ENCODE measurements at places on chromosomes 1 and 21.
A peak's percentile ranks its signal among the peaks of the same experiment; 100 is the strongest.

DNA sequence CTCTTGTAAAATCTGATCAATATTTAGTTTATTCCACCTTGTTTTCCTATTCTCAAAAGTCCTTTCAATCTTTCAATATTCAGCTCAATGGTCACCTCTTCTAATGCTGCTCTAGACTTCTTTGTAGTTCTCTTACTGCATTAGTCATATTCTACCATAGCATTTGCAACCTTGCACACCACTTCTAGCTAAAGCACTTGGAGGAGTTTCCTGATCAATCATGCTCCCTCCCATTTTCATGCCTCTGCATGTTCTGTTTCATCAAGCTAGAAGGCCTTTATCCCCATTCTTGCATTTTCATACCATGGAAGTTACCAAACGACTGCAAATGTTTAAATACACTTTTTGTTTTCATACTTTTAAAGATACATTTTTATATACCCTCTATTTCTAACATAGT is 72.1 kb downstream of the SLC5A9 start:
- DNase-seq, result no peak

- DNase-seq, result no peak
Measured at GRCh38 chr1:36836196-36836883, 198.0 kb downstream of the GRIK3 start.

- no peak for DNase-seq
Measured at GRCh38 chr1:10862743-10863335, 66.4 kb upstream of the CASZ1 start.

DNA sequence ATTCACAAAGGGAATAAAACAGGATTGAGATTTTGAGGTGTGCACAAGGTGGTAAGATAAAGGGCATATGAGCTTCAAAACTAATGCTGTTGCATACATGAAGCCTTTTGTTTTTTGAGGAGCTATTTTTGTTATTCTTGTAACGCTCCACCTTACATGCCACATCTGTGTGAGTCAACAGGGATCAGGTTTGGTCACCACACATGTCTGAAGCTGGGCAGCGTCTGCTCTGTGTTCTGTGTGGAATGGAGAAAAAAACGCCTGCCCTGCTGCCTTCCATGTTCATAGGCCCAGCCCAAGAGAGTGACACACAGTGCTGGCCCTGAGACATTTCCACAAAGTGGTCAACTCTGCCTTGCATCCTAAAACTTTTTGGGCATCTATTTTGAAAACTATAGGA is 67.7 kb downstream of the MPZL1 start:
- no peak for DNase-seq

- peak; percentile 92 for DNase-seq
Measured at GRCh38 chr1:25810341-25811299, 9.1 kb upstream of the MTFR1L start.

DNA sequence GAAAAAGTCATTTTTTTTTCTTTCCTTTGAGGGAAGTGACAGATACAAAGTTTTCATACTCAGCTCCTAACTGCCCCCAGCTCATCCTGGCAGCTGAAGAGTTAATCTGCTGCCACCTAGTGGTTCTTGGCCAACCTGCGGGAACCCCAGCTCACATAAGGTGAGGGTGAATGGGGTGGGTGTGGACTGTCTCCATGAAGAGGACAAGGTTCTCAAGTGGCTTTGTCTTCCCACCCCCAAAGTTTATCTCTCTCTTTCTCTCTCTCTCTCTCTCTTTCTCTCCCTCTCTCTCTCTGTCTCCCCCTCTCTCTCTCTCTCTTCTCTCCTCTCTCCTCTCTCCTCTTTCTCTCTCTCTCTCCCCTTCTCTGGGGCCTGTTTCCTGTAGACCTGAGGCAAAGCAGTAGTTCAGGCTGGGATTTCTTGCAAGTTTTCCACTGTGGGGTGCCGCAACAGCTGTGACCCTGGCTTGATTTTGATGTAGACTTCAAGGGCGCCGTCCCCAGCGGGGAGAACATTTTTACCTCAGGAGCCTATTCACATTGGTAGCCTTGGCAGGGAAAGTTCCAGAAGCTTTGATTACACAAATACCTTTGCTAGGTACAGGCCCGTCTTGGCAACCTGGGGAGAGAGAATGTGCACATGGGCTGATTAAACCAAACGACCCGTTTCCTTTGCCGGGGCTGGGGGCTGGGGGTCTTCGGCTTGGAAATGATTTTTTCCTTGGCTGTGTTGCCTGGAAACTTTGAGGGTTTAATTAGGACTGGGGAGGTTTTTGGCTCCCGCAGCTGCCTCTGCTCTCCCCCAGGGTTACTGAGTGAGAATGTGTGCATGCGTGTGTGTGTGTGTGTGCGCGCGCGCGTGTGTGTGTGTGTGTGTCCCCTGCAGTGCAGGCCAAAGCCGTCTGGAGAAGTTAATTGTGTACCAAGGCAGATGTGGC is 135.9 kb downstream of the TM2D1 start:
- peak; percentile 84 for DNase-seq

GRCh38 chr1:63368131-63368530 is 704 bp downstream of the ALG6 start:
- no peak for DNase-seq

- no peak for DNase-seq
Measured at GRCh38 chr21:41368735-41369104, 6.9 kb downstream of the MX2 start.

GRCh38 chr1:168617974-168618750 is 41.8 kb downstream of the XCL1 start:
- no peak for DNase-seq

GRCh38 chr1:71706029-71706671 is 576.2 kb downstream of the NEGR1 start:
- no peak for DNase-seq

DNA sequence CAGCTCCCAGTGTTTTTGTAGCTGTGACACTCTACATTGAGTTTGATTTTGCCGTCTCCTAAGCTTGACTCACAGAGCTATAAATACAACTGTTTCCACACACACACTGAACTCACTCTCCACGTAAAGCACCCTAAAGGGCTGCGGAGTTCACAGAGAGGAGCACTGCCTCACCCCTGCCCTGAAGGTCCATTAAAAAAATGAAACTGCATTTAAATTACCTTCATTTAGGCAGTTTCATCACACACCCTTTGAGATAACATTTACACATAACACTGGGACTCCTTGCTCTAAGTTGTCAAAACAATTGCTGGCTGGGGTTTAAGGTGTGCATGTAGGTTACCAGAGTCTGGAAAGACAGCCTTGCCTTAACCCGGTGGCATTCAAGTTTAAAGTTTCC is 137.1 kb upstream of the MAGI3 start:
- DNase-seq, result no peak

- DNase-seq, result peak; percentile 52
Measured at GRCh38 chr1:221839321-221839720, 97.4 kb upstream of the DUSP10 start.

- DNase-seq, result no peak
Measured at GRCh38 chr1:59071876-59072582, 224.9 kb upstream of the FGGY start.

GRCh38 chr1:201254625-201255478 is 28.5 kb upstream of the PKP1 start:
- peak; percentile 71 for DNase-seq

DNA sequence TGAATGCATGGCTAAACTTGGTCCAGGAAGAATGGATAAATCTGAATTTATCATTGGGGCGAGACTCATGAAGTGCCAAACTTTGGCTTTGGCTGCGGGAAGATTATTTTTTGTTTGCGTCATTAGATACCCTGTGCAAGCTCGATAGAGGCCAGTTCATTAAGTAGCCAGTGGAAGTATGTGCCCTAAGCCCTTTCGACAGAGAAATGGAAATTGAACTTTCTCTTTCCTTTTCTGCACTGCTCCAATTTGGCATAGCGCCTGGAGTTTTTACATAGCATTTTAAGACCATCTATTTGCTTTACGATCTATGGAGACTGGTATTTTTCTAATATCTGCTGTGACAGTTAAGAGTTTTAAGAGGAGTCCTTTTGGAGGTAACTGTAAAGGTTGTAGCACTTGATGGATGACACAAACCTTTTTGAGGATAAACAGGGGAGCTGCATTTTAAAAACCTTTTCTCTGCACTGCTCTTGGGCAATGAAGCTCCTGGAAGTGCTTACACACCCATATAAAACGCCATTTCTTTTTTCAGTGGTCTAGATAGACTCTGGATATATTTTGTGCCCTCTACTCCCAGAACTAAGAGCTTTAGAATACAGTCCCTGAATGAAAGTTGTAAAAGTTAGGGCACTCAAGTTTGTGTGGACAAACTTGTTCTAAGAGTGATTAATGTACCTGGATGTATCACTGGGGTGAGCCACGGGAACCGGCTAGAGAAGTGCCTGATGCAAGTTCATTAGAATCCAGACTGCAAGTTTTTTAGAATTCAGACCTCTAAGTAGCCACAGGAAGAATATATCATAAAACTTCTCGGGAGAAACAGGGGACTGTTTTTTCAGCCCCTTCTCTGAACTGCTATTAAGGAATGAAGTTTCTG is 41.3 kb upstream of the CFHR3 start:
- DNase-seq, result no peak

DNA sequence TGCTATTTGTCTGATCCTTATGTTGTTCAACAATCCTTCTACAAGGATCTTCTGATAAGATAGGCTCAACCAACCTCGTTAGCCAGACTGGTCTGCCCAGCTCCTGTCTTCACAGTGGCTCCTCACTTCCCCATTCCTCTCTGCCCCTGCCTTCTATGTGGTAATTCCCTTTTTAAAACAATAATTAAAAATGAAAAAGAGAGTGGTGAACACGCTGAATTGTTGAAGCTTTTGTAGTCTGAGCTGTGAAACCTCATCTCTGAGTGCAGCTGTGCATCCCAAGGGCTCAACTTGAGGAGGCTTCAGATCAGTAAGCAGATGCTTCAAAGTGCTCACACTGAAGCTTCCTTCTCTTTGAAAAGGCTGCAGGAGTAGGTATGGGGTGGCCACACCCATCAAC is 70.7 kb upstream of the JUN start:
- DNase-seq, result no peak

DNA sequence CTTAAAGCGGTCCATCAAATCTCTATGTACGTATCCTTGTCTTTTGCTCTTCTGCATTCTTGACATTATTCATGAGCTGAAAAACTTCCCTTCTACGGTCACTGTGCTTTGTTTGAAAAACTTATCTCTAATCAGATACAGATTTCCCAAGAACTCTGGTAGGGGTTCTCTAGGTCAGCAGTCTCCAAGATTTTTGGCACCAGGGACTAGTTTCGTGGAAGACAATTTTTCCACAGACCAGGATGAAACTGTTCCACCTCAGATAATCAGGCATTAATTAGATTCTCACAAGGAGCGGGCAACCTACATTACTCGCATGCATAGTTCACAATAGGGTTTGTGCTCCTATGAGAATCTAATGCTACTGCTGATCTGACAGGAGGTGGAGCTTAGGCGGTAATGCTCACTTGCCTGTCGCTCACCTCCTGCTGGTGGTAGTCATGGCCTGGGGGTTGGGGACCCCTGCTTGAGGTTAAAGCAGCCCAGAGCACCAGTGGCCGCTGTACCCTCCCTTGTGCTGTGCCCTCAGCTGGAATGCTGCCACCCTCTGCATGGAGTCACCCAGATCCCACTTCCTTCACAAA is 30.8 kb downstream of the AK2 start:
- no peak for DNase-seq

DNA sequence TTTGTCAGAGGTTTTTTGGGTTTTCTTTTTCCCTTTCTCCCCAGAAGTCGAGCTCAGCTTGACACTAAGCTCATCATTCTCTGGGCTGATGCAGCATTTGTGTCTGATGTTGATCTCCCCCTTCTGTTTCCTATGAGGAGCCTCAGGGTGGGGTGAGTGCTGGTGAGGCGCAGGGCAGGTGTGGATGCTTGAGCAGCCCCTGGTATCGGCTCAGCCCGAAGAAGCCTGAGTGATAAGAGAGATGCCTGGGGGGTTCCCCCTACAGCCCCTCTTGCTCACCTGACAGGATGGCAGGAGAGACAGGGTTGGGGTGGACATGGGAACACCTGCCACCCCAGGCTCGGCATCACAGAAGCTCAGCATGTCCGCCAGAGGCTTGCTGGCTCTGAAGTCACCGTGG is 239.0 kb downstream of the RHOU start:
- DNase-seq, result no peak

GRCh38 chr1:183318433-183318832 is 99.7 kb downstream of the NMNAT2 start:
- no peak for DNase-seq

DNA sequence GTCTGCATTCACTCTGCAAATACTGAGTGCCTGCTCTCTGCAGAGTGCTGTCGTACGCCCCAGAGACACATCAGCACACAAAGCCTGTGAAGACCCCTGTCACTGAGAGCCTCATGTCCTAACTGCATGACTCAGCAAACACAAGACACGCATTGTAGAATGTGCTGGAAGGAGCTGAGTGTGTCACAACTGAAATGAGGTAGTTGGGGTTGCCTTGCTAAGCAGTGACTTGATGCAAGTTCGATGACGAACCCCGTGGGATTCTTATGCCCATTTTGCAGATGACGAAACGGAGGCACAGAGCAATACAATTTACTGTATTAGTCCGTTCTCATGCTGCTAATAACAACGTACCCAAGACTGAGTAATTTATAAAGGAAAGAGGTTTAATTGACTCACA is 65.1 kb downstream of the RIPK4 start:
- DNase-seq, result no peak

- no peak for DNase-seq
Measured at GRCh38 chr1:218414060-218414728, 69.1 kb downstream of the TGFB2 start.

DNA sequence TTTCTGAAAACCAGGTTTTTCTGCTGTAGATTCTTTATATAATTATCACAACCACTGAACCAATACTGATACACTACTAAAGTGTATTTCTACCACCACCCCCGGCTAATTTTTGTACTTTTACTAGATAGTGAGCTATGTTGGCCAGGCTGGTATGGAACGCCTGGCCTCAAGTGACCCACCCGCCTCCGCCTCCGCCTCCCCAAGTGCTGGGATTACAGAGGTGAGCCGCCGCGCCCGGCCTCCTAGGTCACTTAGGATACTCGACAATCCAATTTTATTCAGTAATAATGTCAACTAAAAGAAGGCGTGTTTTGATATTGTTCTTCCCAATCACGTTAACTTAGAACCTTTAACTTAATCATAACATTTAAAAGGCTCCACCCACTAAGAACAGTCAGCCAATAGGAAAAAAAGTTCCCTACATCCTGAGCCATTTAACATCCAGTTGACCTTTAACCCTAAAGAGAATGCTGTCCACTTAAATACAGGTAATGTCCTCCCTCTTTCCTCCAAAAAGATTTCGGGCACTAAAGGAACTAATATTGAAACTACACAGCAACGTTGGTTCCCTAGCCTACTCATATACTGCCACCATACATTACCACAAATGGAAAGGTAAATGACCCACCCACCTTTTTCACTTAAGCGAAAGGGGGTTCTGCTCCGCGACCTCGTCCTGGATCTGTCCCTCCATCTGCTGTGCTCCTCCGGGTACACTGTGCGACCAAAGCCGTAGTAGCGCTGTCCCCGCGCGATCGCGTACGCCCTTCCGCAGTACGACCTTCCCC is 1.2 kb downstream of the RSRP1 start:
- no peak for DNase-seq
